ENCODE measurements at places on chromosomes 5 and 9.

GRCh38 chr9:123431581-123431980 is 75.6 kb downstream of the CRB2 start:
- no peak overlapping the region for H3K27ac ChIP-seq
- H3K4me1 ChIP-seq = no peaks in the 10 kb centered on the region
- no peaks in the 10 kb centered on the region for H3K27me3 ChIP-seq
- peaks cover 53% of the 10 kb centered on the region for H3K36me3 ChIP-seq
- no peak for DNase-seq

DNA sequence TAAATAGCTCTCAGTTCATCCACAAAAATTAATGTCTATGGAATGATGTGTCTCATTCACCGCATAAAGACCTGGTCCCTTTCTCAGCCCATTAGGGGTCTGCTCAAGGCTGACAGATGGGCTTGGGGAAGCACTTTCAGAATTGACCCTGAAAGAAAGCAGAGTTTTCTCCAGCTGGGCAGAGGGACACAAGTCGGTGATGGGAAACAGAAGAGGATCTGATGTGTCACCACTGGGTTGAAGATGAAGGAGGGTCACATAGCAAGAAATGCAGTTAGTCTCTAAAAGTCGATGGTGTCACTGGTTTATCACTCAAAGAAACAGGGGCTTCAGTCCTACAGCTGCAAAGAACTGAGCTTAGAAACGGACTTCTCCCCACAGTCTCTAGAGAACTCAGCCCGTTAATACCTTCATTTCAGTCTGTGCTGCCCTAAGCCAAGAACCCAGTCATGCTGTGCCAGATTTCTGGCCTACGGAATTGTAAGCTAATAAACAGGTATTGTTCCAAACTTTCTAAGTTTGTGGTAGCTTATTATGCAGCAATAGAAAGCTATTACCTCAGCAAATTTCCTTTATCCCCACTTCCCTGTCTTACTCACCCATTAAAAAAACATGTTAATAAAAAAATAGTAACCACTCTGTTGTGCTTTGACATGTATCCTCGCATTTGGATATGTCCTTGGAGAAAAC is 64.6 kb downstream of the ADAMTS12 start:
- H3K27ac ChIP-seq = no peak overlapping the region
- no peak for DNase-seq
- H3K4me1 ChIP-seq = no peaks in the 10 kb centered on the region
- H3K4me3 ChIP-seq = no peak overlapping the region

GRCh38 chr5:43363445-43364152 is 48.6 kb downstream of the CCL28 start:
- H3K4me1 ChIP-seq = no peaks in the 10 kb centered on the region
- DNase-seq = no peak
- no peaks in the 10 kb centered on the region for H3K27me3 ChIP-seq

DNA sequence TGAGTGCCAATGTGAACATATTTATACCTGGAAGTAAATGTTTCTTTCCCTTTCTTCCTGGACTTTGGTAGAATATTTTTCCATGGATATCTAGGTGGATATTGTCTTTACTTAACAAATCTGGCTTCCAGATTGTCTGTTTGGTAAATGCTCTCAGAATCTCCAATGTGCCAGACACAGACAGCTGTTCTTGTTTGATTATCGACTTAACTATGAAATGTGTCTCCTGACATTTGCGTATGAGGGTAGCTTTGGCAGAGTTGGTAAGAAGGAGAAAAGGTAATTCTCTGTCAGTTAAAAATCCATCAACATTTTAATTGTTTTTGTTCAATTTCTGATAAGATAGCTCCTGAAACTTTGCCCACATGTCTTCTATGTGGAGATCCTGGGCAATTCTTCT is 196.4 kb upstream of the NUDT12 start:
- DNase-seq = no peak
- H3K4me1 ChIP-seq = no peaks in the 10 kb centered on the region
- no peak overlapping the region for H3K27ac ChIP-seq
- no peaks in the 10 kb centered on the region for H3K27me3 ChIP-seq
- no peaks in the 10 kb centered on the region for H3K36me3 ChIP-seq

DNA sequence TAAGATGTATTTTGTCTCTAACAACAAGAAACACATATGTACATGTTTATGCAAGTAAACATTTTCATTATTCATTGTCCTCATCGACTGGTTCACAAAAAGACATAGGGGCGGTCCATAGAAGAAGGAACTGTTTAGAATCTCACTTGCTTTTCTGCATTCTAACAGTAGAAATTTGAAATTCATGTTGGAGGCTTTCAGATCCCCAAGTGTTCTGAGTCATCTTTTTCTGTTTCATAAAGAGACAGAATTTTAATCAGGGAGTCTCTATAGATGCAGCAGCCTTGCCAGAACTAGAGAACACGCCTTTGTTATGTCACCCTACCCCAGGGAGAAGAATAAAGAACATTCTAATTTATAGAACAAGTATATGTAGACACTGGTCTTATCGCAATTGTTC is 324.3 kb downstream of the GABRG2 start:
- no peaks in the 10 kb centered on the region for H3K36me3 ChIP-seq
- no peaks in the 10 kb centered on the region for H3K4me1 ChIP-seq
- H3K4me3 ChIP-seq = no peak overlapping the region

DNA sequence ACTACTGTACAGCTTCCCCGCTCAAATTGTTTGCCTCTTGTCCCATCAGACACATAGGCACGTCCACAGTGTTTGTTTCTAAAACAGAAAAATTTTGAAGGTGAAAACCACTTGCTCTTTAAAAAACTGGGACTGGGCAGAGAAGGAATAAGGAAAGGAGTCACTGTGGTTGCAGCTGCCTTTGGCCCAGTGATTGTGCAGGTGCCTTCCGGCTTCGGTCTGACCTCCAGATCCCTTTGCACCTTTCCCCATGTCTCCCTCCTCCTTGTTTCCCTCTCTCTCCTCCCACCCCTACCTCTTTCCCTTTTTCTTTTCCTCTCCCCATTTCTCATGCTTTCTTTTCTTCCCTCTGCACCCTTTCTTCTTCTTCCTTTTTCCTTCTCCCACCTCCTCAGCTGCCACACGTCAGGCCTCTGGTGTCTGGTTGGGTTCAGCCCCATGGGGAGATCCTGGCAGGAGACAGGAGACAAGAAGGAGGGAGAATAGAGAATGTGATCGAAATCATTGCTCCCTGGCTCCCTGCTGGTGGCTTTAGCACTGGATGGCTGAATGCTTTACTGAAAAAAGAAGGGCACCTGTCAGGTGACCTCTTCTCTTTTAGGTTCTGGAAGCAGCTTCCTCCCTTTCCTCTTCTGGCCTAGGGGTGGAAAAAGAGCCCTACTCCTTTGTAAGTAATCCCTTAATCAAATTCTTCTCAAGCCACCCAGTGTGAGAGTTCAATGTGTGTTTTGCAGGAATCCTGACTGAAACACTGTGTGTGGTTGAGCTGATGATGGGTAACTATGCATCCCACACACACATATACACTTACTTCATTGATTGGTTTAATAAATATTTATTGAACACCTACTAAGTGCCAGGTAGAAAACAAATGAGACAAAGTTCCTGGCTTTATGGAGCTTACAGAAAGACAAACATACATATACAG is 267.3 kb downstream of the MAST4 start:
- H3K4me1 ChIP-seq = no peaks in the 10 kb centered on the region
- DNase-seq = no peak
- H3K36me3 ChIP-seq = no peaks in the 10 kb centered on the region
- H3K27ac ChIP-seq = no peak overlapping the region
- H3K4me3 ChIP-seq = no peak overlapping the region
- H3K27me3 ChIP-seq = no peaks in the 10 kb centered on the region

DNA sequence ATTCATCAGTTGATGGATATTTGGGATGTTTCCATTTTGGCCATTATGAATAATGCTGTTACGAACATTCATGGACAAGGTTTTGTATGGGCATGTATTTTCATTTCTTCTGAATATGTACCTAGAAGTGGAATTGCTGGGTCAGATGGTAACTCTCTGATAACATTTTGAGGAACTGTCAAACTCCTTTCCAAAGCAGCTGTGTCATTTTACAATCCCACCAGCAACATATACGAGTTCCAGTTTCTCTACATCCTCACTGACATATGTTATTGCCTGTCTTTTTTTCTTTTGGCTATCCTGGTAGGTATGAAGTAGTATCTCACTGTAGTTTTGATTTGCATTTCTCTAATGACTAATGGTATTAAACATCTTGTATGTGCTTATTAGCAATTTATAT is 86.7 kb downstream of the PRKACG start:
- H3K27me3 ChIP-seq = no peaks in the 10 kb centered on the region
- no peak overlapping the region for H3K4me3 ChIP-seq
- no peaks in the 10 kb centered on the region for H3K4me1 ChIP-seq
- no peaks in the 10 kb centered on the region for H3K36me3 ChIP-seq
- no peak overlapping the region for H3K27ac ChIP-seq

- no peaks in the 10 kb centered on the region for H3K27me3 ChIP-seq
- H3K36me3 ChIP-seq = no peaks in the 10 kb centered on the region
- H3K27ac ChIP-seq = no peak overlapping the region
- H3K4me3 ChIP-seq = no peak overlapping the region
These were observed 117.5 kb downstream of the SLC1A3 start for GRCh38 chr5:36723912-36724311.

DNA sequence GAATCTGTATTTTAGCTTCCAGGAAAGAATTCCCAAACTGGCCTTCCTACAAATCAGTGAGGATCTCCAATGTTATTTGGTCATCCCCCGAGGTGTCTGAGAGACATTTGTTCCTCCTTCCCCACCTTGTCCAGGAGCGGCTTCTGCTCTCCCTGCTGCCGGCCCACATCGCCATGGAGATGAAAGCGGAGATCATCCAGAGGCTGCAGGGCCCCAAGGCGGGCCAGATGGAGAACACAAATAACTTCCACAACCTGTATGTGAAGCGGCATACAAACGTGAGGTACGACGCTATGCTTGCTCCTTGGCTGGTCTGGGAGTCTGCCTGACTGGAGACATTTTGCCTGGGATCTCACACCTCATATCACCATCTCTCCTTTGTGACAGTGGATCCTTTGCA is 160.4 kb downstream of the CFAP90 start:
- H3K4me1 ChIP-seq = no peaks in the 10 kb centered on the region
- DNase-seq = no peak
- H3K27me3 ChIP-seq = no peaks in the 10 kb centered on the region
- no peak overlapping the region for H3K27ac ChIP-seq

Data from esophagus squamous epithelium (tissue), 5 donors.